WTC11 (cell line): ENCODE measurements at places on chromosomes 3 and 15. TPM values are rescaled to one million over a fixed set of nuclear protein-coding genes. Genes with fewer than 3 reads are reported as not detected.

The SLC9C1 gene
- total RNA-seq = 1.4 to 3.5 TPM (median 2.5 TPM) in 3 replicates

The ADGRG7 gene
- total RNA-seq = not detected in 3 replicates

The ZIC4 gene
- 1.9 to 3.5 TPM (median 2.5 TPM) in 3 replicates for total RNA-seq

The B3GALNT1 gene
- 4.2 to 6.0 TPM (median 5.0 TPM) in 3 replicates for total RNA-seq

GRCh38 chr3:195133462-195133861 lies 137.5 kb downstream of the XXYLT1 start:
- H3K36me3 ChIP-seq = no peaks in the 10 kb centered on the region
- H3K4me1 ChIP-seq = peaks cover 12% of the 10 kb centered on the region
- DNase-seq = no peak
- H3K27me3 ChIP-seq = no peaks in the 10 kb centered on the region
- no peak overlapping the region for H3K4me3 ChIP-seq
- H3K27ac ChIP-seq = no peak overlapping the region

DNA sequence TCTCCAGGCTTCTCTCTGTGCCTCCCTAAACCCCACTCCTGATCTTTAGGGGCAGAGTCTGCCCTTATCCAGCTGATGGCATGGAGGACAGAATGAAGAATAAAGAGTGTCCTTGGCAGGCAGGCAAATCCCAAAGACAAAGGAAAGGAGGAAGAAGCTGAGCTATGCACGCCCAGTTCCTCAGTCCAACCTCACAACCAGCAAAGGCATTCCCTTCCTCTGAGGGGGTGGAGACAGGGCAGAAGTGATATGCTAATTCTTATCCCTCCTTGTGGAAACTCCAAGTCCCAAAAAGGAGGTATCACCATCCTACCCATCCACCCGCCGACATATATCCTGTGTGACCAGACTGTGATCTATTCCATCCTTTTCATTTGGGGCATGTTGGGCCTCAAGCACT lies 10.5 kb upstream of the CCDC54 start:
- no peak overlapping the region for H3K4me3 ChIP-seq
- H3K36me3 ChIP-seq = no peaks in the 10 kb centered on the region; the same call in 1 of the 2 replicates
- H3K27me3 ChIP-seq = no peaks in the 10 kb centered on the region
- peaks cover 45% of the 10 kb centered on the region for H3K4me1 ChIP-seq

DNA sequence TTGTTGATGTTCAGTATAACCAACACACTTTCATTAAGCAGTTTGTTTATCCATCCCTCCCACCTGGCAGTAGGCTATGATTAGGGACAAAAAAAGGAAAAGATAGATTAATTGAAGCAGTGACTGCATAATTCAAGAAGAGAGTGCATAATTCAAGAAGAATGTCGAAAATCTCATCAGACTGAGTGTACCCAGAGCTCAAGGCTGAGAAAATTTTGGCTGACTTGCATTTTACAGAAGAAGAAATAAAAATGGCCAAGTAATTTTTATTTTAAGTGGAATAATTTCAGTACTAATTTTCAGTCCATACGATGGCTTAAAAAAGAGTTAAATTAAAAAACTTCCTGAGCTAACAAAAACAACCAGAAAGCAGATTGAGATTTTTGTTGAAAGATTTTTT lies 145.4 kb upstream of the LRRFIP2 start:
- H3K27ac ChIP-seq = no peak overlapping the region
- no peaks in the 10 kb centered on the region for H3K27me3 ChIP-seq
- DNase-seq = no peak
- no peak overlapping the region for H3K4me3 ChIP-seq

DNA sequence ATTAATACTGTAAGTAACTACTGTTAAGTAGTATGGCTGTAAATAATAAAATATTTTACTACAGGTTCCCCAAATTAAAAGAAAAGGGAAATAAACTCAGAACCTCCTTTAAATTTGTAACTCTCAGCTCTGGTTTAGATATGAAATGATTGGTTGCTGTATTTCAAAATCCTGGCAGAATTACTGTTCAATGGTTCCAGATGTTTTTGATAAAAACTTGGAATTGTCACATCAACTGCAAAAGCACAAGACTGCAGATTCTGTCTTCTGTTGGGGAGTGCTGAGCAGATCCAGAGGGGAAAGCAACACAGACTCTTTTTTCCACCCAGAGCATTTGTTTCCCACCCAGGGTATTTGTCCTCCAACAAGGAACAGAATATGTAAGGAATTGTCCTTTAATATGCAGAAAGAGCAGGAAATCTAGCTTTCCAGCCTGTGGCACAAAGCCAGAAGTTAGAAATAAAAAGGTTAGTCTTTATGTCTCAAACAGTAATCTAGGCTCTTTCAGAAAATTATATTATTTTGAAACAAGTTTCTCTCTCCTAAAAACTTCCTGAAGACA lies 178.1 kb downstream of the KLHL25 start:
- no peaks in the 10 kb centered on the region for H3K27me3 ChIP-seq
- H3K27ac ChIP-seq = peak overlapping the region; percentile 86
- no peak overlapping the region for H3K4me3 ChIP-seq
- no peaks in the 10 kb centered on the region; the same call in none of the 2 replicates for H3K4me1 ChIP-seq

DNA sequence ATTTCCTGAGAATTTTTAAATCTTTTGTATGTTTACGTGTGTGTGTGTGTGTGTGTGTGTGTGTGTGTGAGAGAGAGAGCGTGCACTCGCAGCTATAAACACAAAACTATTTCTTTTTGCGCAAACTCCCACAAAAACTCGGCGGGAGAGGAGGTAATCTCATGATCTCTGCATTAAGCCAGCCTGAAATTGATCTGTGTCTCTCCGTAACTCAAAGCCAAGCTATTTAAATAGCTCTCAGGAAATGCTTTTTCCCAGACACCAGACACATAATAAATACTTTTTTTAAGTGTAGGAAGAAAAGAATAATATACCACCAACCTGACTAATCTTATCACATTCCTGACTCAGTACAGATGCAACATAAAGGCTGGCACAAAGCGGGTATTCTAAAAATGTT lies 226.8 kb downstream of the MAGI1 start:
- no peaks in the 10 kb centered on the region for H3K36me3 ChIP-seq
- H3K27ac ChIP-seq = no peak overlapping the region; the same call in 1 of the 2 replicates
- peaks cover 44% of the 10 kb centered on the region for H3K4me1 ChIP-seq

- H3K4me1 ChIP-seq = peaks cover 63% of the 10 kb centered on the region
- no peak overlapping the region for H3K4me3 ChIP-seq
- no peak for DNase-seq
- no peak overlapping the region for H3K27ac ChIP-seq
Measured at GRCh38 chr3:23438657-23439056, 235.5 kb downstream of the UBE2E2 start.

- H3K4me3 ChIP-seq = no peak overlapping the region
- H3K27me3 ChIP-seq = no peaks in the 10 kb centered on the region
- H3K4me1 ChIP-seq = peaks cover 6% of the 10 kb centered on the region; the same call in 1 of the 2 replicates
- H3K36me3 ChIP-seq = peaks cover 5% of the 10 kb centered on the region; the same call in 1 of the 2 replicates
Measured at GRCh38 chr15:39543651-39544050, 37.2 kb upstream of the THBS1 start.

GRCh38 chr3:121844892-121845291 lies 9.9 kb downstream of the EAF2 start:
- no peak overlapping the region for H3K27ac ChIP-seq
- no peak overlapping the region for H3K4me3 ChIP-seq
- H3K4me1 ChIP-seq = peaks cover 3% of the 10 kb centered on the region; the same call in 1 of the 2 replicates
- H3K36me3 ChIP-seq = no peaks in the 10 kb centered on the region
- no peaks in the 10 kb centered on the region for H3K27me3 ChIP-seq

GRCh38 chr15:48426044-48426443 lies 94.8 kb downstream of the DUT start:
- DNase-seq = no peak
- no peaks in the 10 kb centered on the region for H3K36me3 ChIP-seq
- peaks cover 16% of the 10 kb centered on the region for H3K4me1 ChIP-seq
- no peaks in the 10 kb centered on the region for H3K27me3 ChIP-seq

- peaks cover 7% of the 10 kb centered on the region for H3K27me3 ChIP-seq
- no peak overlapping the region for H3K4me3 ChIP-seq
- peak; percentile 73 for DNase-seq
- peaks cover 8% of the 10 kb centered on the region for H3K36me3 ChIP-seq
Measured at GRCh38 chr15:93477188-93477587, 388.2 kb upstream of the RGMA start.
